ENCODE measurements at places on chromosomes 3 and 15.
A peak's percentile ranks its signal among the peaks of the same experiment; 100 is the strongest.

- no peak for DNase-seq
These were observed 201.1 kb upstream of the CADPS start for GRCh38 chr3:63076357-63076756.

- DNase-seq = no peak
These were observed 2.2 kb upstream of the LYZL4 start for GRCh38 chr3:42412526-42413155.

DNA sequence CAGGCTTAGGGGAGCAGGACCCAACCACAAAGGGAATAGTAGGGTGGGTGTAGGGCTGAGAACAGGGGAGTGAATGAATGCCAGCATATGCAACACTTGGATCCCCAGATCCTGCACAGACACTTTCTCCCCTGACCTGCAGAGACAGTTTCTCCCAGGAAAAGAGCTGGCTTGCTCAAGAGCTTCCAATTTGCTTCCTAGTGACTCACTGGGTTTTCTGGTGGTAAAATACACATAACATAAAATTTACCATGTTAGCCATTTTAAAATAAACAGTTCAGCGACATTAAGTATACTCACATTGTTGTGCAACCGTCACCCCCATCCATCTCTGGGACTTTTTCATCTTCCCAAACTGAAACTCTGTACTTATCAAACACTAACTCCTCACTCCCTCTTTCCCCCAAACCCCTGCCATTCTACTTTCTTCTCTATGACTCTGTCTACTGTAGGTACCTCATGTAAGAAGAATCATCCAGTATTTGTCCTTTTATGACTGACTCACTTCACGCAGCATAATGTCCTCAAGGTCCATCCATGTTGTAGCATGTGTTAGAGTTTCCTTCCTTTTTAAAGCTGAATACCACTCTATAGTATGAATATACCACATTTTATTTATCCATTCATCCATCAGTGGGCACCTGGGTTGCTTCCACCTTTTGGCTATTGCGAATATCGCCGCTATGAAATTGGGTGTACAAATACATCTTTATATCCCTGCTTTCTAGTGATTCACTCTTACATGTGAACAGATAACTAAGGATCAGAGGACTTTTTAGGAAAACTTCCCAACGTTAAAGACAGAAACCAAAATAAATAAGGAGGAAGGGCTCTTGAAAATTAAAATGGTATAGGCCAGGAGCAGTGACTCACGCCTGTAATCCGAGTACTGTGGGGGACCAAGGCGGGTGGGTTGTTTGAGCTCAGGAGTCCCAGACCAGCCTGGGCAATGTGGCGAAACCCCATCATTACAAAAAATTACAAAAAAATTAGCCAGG lies 95.6 kb upstream of the TJP1 start:
- DNase-seq = no peak

- peak; percentile 84 for DNase-seq
These were observed 12.6 kb upstream of the LMAN1L start for GRCh38 chr15:74799856-74800558.

- no peak for DNase-seq
These were observed 95.1 kb downstream of the LRIG1 start for GRCh38 chr3:66405701-66406091.

- no peak for DNase-seq
These were observed 232.0 kb upstream of the RASGRP1 start for GRCh38 chr15:38796589-38796988.

DNA sequence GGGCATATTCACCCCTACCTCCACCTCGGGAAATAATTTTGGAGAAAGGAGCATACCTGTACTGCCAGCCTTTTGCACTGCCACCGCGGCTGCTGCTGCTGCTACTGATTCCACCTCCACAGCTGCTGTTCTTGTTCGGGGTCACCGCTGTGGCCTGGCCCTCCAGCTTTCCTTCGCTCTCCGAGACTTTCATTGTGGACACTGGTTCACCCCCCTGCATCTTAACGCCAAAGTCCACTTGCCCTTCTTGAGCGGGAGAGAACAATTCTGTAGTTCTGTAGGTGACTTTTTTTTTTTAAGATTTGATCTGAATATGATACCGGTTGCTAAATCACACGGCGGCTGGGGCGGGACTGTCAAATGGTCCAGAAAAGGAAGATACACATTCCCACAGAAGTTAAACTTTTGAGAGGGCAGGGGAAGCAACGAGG lies 701 bp downstream of the OSBPL11 start:
- DNase-seq = no peak

DNA sequence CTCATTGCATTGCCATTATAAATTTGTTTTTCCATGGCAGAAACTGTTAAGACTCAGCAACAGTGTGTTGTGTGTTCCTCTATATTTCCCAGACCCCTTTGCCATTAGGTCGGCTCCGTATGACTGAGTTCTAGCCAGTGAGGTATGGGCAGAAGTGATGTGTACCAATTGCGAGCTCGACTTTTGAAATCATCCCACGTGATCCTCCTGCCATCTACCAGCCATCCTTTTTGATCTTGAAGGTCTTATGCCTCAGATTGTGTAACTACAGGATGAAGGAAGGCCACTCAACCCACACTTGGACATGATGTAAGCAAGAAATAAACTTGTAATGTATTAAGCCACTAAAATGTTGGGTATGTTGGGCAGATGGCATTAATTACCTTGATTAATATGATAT lies 562.3 kb downstream of the PDCD6IP start:
- no peak for DNase-seq

- DNase-seq = no peak
These were observed 90.6 kb upstream of the AKAP13 start for GRCh38 chr15:85289677-85290365.

- DNase-seq = no peak
These were observed 33.2 kb downstream of the NR2F2 start for GRCh38 chr15:96363707-96364106.

DNA sequence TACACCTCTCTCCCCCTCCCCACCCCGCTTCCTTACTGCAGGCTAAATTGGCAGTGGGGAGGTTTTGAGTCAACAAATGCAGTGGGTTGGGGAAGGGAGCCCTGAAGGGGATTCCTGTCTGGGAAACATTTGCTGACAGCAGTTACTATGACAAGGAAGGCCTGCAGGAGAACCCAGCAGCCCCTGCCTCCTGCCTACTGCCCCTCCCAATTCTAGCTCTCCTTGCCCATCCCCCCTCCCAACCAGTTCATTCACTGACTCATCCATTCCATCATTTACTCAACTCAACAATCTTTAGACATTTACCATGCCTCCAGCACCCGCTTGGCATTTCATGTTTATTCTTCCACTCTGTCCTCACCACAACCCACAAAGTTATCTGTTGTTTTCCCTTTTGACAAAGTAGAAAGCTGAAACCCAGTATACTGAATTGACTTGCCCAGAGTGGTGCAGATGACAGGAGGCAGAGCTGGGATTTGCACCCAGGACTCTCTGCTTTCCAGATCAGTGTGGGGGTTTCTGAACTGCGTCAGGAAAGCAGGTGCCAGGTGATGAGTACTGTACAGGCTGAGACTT lies 75.0 kb downstream of the MAGEF1 start:
- DNase-seq = peak; percentile 60

DNA sequence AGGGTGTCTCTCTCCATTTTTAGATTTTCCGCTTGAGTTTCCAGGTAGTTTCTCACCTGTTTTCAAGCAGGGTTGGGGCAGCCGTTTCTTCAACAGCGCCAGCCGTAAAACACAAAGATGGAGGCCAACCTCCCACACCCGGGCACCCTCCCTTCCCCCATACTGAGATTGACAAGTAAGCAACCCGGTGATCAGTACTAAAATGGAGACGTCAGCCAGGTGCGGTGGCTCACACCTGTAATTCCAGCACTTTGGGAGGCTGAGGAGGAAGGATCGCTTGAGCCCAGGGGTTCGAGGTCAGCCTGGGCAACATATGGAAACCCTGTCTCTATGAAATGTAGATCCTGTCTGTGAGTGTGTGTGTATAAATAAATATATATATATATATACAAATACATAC lies 903 bp upstream of the ZSCAN2 start:
- no peak for DNase-seq

DNA sequence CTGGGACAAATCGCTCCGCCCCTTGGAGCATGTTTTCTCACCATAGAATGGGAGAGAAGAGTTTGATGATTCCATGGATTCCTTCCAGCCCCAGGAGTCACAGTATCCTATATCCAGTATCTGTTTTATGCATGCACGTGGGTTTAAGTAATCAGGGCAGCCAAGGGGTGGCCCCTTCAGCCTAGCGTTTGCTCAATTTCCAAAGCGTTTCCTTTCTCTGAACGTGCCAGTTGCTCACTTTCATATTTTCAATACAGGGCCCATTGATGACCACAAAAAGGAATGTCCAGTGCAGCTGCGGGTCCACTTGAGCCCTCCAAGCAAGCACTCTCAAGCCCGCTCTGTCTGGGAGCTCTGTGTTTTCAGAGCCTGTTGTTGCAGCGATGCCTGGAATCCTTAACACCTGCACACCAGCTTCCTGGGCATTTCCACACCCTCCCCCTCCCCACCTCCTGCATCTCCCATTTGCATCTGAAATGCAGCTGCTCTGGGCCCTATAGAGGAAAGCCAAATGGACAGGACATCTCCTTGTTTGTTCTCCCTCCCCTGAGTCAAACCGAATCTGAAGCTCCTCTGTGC lies 164.3 kb upstream of the LPP start:
- no peak for DNase-seq

DNA sequence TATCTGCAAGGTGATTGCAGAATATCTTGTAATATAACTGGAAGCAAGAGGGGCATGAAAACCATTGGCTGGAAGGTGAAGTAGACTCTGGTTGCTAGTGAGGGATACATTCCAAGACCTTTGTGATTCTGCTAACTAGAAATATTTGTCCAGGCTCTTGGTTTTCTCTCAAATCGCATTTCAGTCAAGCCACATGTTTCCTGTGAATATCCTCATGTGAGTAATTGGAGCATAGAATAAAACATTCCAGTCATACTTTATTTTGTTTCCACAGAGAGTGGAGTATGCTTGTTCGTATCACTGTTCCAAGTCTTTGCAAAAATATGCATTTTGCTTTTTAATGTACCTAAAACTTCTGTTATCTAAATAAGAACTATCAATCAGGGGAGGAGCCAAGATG lies 850.0 kb downstream of the EPHA3 start:
- no peak for DNase-seq

DNA sequence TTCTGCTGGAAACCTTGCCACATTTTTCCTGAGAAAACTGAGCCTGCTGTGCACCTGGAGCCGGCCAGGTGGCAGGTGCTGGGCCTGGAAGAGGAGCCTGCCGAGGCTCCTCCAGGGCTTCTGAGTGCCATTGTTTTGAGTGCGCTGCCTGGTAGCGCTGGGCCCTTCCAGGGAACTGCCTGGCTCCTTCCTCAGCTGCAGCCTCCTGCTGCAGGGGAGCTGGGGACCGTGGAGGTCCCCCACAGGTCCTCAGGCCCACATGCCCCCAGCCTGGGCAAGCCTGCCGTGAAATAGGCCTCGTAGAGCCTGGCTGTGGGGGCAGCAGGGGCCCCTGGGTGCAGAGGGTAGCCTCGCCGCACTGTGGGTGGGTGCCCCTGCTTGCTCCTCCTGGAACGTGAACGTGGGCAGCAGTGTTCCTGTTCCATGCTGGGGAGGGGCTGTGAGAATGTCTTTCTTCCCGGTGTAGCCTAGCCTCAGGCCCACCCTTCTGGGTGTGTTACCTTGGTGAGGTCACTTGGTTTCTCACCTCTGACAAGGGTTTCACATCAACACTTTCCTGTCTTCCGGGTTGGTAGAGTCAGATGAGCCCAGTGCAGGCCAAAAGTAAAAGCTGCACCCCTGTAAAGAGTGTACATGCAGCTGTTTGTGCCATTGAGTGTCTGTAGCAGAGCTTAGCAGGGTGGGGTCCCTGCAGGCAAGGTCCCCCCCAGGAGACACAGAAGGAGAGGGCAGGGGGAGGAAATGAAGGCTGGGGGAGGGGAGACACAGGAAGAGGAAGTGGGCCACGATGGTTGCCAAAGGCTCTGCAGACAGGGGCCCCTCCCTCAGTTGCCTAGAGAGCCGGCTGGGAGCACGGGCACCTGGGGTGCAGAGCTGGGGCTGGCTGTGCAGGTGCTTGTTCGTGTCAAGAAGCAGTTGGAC lies 34.5 kb downstream of the KLF13 start:
- peak; percentile 58 for DNase-seq

GRCh38 chr3:155704061-155704460 lies 40.8 kb downstream of the PLCH1 start:
- DNase-seq = no peak

DNA sequence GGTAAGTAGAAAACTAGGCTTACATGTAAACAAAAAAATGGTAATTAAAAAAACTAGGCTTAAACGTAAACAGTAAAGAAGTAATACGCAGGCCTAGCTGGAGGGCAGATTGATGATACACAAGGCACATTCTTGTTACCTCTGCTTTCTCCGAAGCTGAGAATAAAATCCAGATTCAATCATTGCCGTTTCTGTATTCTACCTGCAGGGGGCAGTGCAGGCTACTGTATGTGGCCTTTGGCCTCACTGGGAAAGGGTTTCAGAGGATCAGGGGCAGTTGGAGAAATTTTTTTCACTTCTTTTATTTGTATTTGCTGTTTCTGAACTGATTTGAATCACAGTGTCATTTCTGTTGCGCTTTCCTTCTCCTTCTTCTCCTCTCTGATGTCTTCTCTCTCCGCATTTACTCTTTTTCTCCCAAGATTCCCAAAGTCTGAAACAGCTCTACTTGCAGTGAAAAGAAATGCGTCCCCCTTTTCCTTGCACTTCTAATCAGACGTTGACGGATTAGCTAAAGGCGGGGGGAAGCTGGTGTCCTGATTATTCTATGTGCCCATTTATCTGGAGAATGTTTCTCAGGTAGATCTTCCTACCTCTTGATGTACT lies 67.1 kb upstream of the MCTP2 start:
- peak; percentile 58 for DNase-seq

GRCh38 chr15:50977162-50977561 lies 68.7 kb downstream of the AP4E1 start:
- no peak for DNase-seq

GRCh38 chr3:81743096-81744025 lies 18.1 kb downstream of the GBE1 start:
- no peak for DNase-seq

DNA sequence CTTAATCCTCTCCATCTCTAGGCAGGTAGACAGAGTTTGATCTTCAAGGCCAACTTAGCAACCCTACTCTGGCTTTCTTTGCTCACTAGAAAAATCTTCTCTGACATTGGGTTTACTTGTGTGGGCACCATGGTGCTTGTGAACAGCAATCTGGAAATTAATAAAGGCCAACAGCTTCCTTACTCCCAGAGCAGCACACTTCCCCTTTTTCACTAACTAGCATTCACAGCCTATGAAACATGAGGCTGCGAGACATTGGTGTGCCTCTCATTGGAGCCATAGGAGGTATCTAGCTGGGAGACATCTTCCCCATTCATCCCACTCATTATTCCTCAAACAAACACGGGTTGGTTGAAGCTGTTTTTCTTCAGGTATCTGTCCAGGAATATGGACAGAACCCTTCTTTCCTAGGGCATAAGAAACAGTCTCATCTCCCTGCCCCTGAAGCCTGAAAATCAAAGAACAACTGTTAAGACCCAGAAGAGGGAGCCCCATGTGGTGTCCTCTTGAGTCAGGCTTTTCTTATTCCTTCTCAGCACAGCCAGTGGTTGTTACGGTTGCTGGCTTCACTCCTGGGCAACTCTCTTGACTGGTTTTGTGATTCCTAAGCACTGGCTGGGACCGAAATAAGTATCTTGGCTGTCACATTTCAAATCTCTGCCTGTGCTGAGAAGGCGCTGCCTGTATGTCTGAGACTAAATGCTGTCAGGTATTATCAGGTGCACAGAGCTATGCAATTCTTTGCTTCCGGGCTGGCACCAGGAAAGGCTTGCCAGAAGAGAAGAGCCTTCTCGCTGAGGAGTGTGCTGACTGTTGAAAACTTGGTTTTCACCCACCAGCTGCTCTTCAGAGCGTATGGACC lies 194.4 kb downstream of the FEZF2 start:
- no peak for DNase-seq

GRCh38 chr3:64213962-64214379 lies 11.3 kb downstream of the PRICKLE2 start:
- DNase-seq = no peak

Data from stimulated activated CD4-positive, alpha-beta T cell treated with anti-CD3 and anti-CD28 coated beads, Interleukin-1b, Interleukin-23, amount 100 ng/mL, for 48 hours (primary cell).